Mucosa of descending colon (tissue), 3 donors: ENCODE measurements at places on chromosomes 1 and 21.

GRCh38 chr1:235735621-235736020, 86.0 kb upstream of the GNG4 start:
- DNase-seq = no peak

DNA sequence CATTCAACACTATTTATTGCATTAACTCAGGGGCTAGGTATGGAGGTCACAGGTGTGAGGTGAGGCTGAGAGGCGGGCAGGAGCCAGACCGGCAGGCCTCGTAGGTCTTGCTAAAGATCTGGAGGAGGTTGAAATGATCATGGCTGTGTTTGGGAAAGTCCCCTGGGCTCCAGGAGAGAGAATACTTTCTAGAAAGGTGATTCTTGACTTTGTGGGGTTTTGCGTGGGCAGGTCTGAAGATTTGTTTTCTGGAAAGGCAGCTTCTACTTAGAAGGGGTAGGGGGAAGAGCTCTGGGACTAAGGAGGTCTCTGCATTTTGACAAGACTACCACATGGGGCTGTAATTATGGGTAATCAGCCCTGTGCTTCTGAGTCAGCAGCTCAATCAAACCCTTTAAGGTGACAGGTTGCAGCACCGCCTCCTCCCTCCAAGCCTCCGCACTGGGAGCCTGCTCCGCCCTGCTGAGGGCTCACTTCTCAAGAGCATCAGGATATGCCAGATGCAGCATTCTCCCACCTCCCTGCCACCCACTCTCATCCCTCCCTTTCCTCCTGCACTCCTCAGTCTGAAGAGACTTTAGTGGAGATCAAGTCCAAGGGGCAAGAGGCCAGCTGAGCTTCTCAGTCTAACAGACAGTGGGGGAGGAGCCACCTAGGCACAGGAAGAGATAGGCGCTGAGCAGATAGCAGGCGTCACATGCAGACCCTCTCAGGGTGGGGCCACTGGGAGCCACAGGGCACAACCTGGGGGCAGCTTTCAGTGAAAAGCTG, 30.5 kb downstream of the SLC30A1 start:
- DNase-seq = no peak

- DNase-seq = no peak
Measured at GRCh38 chr1:184160236-184160635, 108.7 kb downstream of the TSEN15 start.

DNA sequence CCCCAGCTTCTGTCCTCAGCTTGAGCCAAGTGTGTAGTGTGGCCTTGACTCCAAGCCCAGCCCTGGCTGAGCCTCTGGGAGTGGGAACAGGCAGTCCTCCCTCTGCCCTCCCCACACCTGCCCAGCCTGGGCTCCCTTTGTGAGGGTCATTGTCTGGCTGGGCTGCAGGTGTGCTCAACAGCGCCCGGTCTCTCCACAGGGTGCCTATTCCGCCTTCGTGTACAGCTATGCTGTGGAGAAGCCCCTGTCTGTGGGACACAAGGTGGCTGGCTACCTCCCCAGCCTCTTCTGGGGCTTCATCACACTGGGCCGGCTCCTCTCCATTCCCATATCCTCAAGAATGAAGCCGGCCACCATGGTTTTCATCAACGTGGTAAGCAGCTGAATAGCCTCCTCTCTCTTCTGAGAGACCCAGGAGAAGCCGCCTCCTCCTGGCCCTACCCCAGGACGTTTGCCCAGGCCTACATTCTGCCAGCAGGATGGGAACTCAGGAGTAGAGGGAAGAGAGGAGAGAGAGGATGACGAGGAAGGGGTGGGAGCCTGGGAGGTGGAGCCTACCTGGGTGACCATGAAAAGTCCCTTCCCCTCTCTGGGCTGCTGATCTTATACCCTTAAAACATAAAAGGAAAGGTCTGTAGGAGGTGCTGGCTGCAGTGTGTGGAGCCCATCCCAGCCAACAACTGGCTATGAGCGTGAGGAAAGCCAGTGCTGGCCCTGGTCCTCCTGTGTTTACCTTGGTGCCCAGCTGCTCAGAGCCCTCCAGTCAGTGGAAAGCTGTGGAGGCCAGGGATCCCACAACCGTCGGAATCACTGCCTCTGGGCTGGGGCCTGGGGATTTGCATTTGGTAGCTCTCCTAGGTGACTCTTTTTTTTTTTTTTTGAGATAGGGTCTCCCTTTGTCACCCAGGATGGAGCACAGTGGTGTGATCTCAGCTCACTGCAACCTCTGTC, 45.7 kb downstream of the ELK4 start:
- DNase-seq = no peak

- DNase-seq = peak; percentile 62
Measured at GRCh38 chr1:16631248-16632043, 18.1 kb upstream of the NBPF1 start.

DNA sequence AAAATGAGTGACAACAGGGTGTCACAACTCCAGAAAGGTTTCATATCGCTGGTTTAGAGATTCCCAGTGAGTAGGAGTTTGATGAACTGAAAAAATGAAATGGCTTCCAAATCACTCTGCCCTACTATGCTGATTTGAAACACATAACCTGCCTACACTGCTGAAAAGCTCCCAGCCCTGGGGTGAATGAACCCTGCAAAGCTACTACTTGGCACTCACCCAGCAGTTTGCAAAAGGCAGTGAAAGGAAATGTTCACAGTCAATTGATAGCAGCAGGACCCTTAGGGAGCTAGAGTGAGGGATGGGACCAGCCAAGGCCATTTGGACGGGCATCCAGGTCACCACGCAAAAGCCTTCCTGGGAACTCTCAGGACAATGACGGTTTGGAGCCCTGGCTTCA, 44.4 kb upstream of the SRP9 start:
- no peak for DNase-seq

DNA sequence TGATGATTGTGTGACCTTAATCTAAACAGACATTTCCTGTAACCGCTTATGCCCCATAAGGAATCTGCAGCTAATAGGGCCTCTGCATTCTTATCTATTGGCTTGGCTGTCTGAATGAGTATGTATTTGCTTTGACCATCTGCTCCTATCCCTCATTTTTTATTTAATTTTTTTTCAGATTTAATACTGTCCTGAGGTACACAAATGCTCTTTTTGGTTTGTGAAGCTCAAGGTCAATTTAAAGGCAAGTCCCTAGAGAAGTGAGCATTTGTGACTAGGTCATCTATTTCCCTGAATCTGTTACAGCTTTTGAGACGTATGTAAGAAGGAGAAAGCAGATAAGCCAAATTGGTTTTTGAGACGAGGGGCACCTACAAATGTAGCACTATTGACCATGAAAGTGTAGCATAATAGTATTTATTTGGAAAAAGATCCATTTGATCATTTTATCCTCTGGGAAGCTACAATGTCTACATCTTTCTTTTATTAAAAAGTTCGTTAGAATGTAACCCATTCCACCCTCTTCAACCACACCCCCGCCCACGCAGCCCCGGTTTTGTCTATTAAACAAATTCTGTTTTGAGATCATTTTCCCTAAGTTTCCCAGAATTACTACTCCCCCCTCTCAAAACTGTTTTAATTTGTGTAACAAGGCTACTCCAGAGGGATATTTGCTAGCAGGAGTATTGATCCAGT, 69.2 kb upstream of the HSPA13 start:
- no peak for DNase-seq

DNA sequence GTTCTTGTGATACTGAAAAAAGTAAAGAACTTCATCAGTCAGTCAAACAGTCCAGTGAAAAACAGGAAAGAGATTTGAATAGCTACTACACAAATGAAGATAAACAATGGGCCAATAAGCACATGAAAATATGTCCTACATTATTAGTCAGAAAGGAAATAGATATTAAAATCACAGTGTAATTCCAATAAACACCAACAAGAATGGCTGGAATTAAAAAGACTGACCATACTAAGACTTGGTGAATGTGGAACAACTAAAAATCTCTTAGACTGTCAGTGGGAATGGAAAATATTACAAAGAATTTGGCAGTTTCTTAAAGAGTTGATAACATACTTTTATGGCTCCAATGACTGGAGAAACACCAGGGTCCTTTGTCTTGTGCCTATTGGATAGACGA, 241.8 kb upstream of the USP24 start:
- DNase-seq = no peak

DNA sequence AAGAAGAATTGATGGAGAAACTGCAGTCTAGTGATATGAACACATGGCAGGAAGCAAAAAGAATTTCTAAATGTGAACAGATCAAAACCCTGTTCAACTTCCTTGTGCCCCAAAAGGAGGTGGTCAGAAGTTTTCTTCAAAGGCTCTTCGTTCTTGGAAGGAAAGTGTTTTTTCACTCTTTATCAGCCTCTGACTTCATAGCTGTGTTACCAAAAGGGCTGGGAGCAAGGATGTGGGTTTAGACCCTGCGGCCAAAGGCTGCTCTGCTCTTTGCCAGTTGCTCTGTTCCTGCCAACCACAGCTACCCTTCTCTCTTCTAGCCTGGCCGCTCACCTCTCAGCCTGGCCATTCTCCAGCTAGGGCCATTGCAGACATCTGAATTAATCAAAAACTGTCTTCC, 53.8 kb downstream of the PTGER3 start:
- DNase-seq = no peak

- DNase-seq = no peak
Measured at GRCh38 chr1:166695115-166695514, 144.2 kb upstream of the POGK start.

GRCh38 chr1:185581961-185582725, 152.0 kb upstream of the HMCN1 start:
- DNase-seq = no peak

DNA sequence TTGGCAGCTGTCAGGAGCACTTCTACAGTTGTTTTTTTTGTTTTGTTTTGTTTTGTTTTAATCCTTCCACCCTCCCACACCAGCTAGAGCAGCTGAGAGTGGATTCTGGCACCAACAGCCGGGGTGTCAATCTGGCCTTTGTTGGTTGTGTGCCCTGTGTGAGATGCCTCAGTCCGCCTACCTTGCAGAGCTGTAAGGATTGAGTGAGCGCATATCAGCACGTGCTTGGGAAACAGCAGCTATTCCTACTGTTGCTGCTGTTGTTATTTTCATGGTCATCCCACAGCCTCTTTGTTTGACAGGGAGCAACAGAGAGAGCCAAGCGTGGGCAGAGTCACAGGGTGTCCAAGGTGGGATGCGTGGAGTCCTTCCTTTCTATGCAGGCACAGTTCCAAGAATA, 50.4 kb downstream of the PGBD5 start:
- no peak for DNase-seq

DNA sequence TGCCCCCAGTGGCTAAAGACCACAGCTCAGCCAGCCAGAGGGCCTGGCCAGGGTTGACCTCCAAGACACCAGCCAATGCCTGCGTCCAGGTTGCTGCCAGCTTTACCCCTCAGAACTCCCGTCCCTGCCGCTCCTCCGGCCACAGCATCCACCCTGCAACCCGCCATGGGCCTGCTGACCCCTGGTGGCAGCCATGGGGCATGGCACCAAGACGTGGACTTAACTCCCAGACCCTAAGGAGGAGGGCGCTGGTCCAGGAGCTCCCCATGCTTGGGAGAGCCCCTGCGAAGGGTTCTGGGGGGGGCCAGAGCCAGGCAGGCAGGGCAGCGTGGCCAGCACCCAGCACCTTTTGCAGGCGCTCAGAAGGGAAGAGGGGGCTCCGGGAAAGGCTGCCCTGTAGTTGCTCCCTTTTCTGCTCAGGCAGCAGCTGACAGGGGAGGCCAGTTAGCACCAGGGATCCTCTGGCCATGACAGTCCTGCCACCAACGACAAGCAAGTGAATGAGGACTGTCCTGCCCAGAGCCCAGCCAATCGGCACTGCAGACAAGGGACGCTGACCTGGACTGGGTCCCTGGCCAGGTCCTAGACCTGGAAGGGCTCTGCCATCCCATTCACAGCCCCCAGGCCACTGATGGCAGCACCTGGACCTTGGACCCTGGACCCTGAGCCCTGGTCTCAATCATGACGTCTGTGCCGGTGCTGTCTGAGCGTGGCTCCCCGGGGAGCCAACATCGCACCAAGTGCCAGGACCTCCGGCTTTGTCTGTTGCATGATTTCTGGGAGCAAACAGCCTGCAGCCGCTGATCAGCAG, 246.2 kb downstream of the NPHP4 start:
- DNase-seq = peak; percentile 67

GRCh38 chr1:14611792-14612191, 13.3 kb downstream of the KAZN start:
- DNase-seq = no peak

DNA sequence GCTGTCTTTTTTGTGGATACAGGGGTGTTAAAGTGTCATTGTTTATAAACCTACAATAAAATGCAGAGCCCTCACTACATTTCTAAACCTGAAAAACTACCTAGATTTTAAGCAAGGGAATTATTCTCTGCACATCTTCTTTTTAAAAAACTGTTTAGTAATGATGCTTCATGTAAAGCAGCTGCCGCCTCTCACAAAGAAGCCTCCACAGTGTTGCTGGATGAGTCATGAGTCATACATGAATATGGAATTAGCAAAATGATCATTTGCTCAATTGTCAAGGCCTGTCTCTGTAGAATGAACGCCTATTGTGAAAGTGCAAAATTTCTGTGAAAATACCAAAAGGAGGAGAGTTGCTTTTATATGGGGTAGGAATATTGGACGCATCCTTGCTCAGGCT, 259.5 kb upstream of the CHRM3 start:
- no peak for DNase-seq

DNA sequence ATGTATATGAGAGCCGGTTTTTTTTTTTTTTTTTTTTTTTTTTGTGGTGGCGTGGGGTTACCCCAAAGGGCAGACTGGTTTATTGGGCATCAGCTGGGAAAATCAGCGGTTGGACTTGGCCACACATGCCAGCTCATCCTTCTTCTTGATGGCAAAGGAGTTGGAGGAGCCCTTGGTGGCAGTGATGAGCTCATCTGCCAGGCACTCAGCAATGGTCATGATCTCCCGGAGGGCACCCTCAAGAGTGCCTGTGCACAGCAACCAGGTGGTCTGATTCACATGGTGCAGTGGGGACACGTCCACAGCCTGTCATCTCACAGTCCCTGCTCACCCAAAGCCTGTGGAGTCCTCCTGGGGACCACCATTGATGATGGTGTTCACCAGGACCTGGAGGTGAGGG, 62.0 kb downstream of the MRPS6 start:
- DNase-seq = no peak

DNA sequence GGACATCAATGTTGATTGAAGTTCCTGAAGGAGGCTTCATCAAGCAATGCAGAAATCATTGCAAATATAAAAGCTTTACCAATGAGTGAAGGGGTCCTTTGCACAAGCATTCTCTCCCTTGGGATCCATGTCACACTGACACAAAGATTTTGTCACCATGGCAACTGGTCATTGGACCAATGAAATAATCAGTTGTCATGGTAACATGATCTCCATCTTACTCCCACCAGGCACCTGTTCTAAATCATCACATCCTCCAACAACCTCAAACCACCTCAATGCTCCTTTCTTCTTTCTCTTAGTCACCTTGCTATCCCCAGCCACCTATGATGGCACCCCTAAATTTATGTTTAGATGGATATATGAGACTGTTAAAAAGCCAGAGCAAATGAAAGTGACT, 13.5 kb upstream of the FOXJ3 start:
- no peak for DNase-seq

- no peak for DNase-seq
Measured at GRCh38 chr1:65319141-65319540, 9.8 kb downstream of the DNAJC6 start.

DNA sequence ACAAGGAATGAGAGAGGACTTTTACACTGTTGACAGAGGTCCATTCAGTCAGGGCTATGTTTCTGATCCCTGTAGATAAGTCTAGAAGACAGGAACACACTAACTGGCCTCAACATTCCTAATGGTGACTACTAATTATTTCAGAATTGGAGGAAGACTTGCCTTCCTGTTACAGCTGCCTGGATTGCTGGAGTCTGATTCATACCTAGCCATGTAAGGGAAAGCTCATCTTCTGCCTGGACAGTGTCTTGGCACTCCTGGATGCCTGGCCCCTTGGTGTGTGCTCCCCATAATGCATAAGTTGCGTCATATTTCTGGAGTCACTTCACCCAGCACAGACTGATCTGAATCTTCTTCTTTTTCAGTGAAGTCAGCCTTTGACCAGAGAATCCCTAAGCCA, 326.0 kb upstream of the RUNX1 start:
- no peak for DNase-seq
